Stimulated activated CD4-positive, alpha-beta T cell treated with anti-CD3 and anti-CD28 coated beads, Interleukin-15, amount 100 ng/mL, for 1 hour (primary cell): ENCODE measurements at places on chromosomes 4 and X.

- DNase-seq, result no peak
Observed at GRCh38 chr4:88102026-88102425, 56.4 kb downstream of the ABCG2 start.

DNA sequence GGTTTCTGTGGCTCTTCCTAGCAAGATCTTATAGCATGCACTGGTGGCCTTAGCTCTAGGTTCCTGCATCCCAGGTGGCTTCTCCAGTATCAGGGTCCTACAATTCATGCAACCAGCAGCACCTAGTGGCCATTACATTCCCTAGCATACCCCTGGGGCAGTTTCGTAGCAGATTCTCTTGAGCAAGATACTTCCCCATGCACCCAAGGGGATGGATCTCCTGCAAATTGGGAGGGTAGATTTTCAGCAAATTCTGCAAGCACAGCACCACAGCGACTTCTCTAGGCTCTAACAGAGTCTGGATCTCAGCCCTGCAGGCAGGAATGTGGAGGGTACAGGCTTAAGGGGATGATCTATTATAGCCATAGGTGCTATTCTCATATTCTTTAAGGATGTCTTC lies 13.1 kb upstream of the SLC9B1 start:
- DNase-seq, result no peak

DNA sequence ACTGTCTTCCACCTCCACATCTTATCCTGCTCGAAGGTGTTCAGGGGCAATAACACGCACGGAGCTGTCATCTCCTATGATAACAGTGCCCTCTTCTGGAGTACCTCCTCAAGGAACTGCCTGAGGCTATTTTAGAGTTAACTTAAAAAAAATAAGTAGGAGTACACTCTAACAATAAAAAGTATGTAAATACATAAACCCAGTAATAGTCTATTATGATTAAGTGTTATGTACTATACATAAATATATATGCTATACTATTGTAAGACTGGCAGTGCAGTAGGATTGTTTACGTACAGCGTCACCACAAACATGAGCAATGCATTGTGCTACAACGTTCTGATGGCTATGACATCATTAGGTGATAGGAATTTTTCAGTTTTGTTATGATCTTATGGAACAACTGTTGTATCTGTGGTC lies 34.5 kb upstream of the TLR2 start:
- no peak for DNase-seq

DNA sequence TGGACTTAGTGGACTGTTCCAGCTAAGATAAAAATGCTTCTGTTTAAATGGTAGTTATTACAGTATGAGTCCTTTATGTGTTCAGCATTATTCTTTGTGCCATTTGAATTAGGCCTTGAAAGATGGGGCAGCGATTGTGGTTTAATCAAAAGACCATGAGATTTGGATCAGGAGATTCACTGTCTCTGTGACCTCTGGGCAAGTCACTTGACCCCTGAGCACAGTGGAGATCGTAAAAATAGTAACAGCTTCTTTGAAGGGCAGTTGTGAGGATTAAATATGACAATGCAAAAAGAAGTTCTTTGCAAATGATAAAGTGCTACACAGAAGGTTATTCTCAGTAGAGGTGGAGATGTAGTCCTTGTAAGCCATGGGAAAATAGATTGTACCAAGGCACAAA lies 10.8 kb downstream of the CXCR3 start:
- no peak for DNase-seq

GRCh38 chr4:5913454-5913853 lies 20.6 kb upstream of the CRMP1 start:
- no peak for DNase-seq

DNA sequence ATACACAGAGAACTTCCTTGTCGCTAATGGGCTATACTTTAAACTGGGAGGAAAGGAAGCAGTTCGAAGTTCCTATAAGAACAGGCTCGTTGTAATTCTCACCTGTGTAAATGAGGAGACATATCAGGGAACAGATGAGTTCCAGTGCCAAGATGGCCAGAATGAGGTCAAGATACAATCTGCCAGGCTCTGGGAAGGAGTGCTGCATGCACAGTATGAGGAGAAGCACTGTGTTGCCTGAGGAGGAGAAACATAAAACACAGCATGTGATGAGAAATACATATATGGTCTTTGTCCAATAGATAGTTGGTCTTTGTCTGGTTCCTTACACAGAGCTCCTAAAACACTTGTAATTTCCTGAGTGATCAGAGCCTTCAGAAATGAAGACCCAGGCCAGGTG lies 24.3 kb downstream of the TMEM192 start:
- DNase-seq, result no peak

DNA sequence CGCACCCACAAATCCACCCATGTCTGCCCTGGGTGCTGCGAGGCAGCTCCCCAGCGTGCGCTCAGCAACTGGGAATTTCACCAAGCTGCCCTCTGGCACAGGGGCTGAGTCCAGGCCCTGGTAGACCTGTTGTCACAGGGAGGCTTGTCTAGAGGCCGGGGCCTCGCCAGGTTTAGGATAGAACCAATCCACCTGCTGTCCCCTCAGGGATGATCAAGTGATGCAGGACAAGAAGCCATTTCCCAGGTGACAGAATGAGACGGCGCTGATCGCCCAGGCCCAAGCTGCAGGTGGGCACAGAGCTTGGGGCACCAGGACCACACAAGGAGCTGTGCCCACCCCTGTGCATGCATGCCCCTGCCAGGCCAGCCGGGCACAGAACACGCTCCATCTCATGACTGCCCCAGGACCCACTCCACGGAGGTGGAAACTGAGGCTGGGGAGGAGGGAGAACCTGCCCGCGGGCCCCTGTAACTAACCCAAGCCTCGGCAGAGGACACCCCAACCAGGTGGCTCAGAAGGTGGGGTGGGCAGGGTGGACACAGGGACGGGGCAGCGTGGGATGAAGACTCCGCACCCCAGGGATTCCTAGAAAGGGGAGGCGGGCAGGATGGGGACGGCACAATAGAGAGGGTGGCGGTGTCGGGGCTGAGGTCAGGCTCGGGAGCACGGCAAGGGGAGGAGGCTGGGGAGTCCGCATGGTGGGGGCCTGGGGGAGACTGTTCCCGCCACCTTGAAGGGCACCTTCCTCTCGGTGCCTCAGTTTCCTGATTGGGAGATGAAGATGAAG lies 78.0 kb downstream of the ZFYVE28 start:
- DNase-seq, result no peak

GRCh38 chrX:9610771-9611392 lies 146.0 kb downstream of the TBL1X start:
- DNase-seq, result no peak

DNA sequence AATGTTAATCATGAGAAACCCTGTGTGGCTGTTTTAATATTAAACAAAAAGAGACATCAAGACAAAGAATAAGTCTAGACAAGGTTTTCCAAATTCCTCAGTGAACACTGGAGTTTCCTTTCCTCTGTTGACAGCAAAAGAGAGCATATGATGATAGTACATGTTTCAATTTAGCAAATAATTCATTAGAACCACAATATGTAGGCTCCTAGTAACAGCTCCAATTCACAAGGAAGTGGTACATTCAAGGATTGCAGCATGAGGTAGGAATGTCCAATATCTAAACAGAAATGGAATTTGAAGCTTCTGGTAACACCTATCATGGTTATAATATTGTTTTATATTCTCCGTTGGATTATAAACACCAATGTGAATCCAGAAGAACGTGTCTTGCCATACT lies 203.8 kb upstream of the TECRL start:
- no peak for DNase-seq

DNA sequence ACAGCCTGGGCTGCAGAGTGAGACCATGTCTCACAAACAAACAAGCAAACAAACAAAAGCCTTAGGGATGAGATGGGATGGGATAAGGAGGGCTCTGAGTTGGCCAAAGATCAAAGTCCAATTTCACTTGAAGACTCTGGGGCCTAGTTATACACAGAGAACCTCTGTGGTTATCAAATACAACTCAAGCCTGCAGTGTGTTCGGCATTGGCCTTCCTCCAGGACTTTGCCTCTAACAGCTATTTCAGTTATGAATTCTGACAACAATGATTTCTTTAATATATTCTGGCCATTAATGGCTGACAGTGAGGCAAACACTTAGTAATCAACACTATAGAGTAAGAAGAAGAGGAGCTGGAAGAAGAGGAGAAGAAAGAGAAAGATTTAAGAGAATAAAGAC lies 171.1 kb downstream of the PDGFRA start:
- no peak for DNase-seq

DNA sequence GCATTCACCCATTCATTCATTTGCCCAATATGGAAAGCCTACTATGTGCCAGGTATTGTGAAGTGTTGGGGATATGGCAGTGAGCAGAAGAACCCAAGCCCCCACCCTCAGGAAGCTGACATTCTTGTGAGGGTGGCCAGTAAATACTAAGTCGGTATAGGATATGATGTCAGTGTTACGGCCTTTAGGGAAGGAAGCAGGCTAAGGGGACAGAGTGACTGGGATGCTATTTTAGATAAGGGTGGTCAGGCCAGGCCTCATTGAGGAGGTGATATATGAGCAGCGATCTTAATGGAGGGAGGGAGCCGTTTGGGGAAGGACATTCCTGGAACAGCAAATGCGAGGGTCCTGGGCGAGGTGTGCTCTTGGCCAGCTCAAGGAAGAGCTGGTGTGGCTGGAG lies 2.0 kb downstream of the ATP6AP1 start:
- no peak for DNase-seq

- DNase-seq, result no peak
Observed at GRCh38 chr4:173401063-173401462, 2.1 kb upstream of the SCRG1 start.

DNA sequence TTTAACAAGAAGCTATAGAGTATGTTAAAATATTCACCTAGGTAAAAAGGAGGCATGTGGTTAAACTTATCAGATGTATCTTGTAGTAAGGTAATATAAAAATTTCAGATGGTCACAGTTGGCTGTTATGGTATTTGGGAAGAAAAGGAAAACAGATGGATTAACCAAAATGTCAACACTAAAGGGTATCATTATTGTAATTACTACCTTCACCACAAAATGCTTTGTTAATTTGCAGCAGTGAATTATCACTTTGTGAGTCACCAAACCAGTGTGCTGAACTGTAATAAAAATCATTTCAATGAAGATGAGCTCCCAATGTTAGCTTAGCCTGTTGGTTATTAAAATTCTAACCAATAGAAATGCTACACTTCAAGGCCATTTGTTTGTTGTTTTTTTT lies 233.9 kb downstream of the RPA4 start:
- no peak for DNase-seq

- DNase-seq, result no peak
Observed at GRCh38 chrX:124023838-124024238, 62.3 kb downstream of the STAG2 start.

GRCh38 chrX:113892401-113892800 lies 691.5 kb upstream of the HTR2C start:
- DNase-seq, result no peak

DNA sequence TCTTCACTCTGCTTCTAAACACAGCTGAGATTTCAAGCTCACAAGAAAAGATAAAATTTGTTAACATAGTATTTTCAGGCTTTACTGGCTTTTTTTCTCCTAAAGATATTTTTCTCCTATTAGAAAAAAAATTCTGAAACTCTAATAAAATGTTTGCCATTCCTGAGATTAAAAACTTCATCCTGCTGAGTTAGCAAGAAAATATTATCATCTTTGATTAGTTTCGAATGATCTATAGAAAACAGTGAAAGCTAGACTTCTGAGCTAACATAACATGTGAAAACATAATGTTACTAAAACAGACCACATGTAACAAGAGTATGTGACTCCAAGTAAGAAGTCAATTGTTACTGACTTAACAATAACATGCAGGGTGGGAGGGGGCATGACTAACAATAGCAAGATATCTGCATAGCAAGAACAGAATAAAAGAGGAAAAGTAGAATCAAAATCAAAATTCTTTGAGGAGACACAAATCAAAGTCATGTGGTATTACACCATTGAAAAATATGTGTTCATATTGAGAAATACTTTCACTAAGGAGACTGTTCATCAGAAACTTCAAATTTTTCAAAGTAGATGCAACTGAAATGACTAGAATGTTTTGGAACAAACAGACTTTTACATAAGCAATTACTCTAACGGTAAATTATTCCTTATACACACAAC lies 14.5 kb downstream of the TBCK start:
- DNase-seq, result no peak

DNA sequence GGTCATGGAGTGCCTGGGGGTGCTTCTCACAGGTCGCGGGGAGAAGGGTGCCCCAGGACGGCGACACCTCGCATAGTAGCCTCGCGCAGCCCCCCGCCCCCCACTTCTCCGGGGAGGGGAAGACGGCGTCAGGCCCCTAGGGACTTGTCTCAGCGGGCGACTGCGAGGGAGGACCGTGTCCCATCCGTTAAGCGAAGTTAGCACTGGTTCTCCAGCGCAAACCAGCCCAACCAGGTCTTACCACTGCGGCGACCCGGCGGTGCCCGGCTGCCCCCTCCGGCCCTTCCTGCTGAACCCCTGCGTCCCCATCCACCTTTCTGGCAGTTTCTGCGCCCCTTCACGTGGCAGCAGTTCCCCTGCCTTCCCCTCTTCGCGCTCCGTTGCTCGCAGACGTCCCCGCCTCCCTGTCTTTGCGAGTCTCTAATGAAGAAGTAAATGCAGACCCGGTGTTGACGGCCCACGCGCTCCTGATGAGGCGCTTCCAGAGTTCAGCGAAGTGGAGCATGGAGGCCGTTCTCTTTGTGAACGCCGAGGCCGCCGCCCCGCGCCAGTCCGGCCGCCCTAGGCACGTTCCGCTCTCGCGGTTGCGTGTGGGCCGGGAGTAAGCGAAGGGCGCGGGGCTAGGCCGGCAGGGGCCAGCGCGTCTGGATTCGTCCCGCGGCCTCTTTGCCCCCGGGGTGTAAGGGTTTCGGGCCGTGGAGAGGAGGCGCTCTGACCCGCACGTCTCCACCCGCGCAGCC lies 3.0 kb downstream of the SLIT2 start:
- DNase-seq, result no peak

GRCh38 chr4:82782626-82783345 lies 15.8 kb downstream of the SCD5 start:
- no peak for DNase-seq

- DNase-seq, result no peak
Observed at GRCh38 chr4:13701937-13702446, 74.5 kb upstream of the BOD1L1 start.

DNA sequence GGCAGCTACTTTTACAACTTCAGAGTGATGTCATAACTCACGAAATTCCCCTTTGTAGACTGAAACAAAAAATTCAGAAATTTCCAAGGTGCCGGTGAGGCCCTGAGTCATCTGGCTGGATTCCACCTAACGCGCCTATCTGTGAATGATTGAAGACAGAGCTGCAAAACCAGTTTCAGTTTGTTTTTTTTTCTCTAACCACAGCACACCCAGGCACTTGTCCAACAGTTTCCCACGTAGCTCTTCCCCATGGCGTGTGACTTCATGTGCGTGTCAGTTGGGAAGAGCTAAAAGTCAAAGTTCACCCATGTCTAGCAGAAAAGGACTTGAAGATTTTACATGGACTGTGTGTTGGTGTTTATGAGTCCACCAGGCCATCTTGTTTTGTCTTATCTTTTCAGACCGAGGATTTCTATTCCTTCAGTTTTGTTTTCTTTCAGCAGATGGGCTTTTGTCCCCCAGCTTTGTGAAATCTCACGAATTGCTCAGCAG lies 16.4 kb downstream of the TCEANC start:
- peak; percentile 3 for DNase-seq

- no peak for DNase-seq
Observed at GRCh38 chr4:126595643-126596042, 1037.1 kb upstream of the INTU start.
